ENCODE measurements at places on chromosomes 11 and 22.

DNA sequence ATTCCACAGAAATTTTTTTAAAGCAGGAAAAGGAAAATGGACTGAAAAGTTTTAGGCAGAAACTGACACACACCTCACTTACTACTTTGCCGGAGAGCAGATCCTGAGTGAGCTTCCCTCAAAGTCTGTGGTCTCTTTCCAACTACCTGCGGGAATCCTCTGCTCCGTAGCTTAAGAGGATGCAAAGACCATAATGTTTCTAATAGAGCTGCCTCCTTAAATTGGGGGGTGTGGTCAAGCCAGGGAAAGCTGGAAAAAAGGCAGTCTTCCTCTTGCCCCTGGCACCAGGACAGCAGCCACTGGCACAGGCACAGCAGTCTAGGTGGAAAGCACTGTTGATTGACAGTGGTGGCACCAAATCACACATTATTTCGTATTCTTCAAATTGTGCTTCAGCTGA lies at the start of gene ETS1:
Gene ETS1 (minus strand): TSS at position 144 of the 400 bp plus-strand sequence. CDS start 14,428 bp downstream, outside the sequence.
- no peak for DNase-seq

DNA sequence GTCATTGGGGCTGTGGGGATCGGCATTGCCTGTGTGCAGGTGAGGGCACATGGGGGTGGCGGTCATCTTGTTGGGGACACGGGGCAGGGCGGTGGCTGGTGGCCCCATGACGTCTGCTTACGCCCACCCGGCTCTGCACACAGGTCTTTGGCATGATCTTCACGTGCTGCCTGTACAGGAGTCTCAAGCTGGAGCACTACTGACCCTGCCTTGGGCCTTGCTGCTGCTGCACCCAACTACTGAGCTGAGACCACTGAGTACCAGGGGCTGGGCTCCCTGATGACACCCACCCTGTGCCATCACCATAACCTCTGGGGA lies 4.4 kb downstream of the POLR2L start:
- DNase-seq, result no peak

- no peak for DNase-seq
These were observed 16.1 kb downstream of the XRRA1 start for GRCh38 chr11:74932797-74933196.

DNA sequence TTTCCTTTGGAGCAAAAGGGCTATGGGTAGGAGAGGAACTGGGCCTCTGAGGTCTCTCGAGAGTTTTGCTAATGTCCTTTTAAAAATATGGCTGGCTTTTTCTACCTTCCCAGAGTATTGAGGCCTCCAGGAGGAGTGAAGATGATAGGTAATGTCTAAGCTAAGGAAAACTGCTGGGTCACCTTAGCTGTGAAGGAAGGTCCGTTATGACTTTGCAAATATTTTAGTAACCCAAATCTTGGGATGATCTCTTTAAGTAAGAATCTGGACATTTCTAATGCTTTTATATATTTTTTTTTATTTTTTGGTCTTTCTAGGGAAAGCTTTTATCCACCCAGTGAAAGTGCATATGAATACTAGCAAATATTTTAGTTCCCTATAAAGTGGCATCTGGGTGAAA lies 60.9 kb upstream of the SYN3 start:
- DNase-seq, result no peak

DNA sequence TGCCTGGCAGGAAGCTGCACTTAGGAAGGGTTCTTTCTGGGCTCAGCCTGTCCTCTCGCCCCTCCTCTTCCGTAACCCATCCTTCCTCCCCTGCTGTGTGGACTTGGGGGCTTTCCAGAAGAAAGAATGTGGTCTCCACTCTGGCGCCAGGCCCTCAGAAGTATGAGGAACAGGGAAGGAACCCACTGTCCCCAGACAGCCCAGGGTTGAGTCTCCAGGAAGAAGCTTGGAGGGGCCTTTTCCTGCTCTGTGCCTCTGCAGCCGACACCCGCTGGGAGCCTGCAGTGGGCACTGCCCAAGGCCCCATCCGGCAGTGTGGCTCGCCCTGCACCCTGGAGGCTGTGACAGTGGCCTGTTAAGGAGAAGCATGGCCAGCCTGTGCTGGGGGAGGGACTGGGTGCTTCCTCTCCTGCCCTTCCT lies 112.6 kb downstream of the ST3GAL4 start:
- DNase-seq, result no peak

DNA sequence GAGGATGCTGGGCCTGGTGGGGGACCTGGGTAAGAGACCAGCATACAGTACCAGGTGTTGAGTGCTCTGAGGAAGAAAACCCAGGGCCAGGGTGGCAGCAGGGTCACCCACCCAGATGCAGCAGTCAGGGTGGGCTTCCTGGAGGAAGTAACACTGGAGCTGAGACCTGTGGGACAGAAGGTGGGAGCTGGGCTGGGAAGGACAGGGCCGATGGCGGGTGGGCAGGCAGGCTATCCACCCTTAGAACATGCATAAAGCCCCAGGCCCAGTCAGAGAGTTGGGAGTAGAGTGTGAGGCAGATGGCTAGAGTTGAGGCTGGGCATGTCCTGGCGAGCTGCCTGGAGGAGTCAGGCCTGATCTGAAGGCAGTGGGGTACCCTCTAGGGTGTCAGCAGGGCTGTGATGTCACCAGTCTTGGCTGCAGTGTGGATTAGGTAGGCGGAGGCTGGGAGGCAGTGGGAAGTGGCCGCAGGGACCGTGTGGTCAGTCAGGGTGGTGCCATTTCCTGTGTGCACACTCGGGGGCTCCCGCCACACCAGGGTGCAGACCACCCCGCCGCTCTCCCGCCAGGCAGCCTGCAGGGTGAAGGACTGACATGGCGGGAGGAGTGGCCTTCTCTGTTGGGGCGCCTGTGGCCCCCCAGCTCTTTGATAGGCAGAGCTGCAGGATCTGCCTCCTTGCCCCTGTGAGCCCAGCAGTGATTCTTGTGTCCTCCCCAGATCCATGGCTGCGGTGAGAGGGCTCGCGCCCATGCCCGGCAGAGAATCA lies 35.3 kb downstream of the IGHMBP2 start:
- DNase-seq, result no peak

DNA sequence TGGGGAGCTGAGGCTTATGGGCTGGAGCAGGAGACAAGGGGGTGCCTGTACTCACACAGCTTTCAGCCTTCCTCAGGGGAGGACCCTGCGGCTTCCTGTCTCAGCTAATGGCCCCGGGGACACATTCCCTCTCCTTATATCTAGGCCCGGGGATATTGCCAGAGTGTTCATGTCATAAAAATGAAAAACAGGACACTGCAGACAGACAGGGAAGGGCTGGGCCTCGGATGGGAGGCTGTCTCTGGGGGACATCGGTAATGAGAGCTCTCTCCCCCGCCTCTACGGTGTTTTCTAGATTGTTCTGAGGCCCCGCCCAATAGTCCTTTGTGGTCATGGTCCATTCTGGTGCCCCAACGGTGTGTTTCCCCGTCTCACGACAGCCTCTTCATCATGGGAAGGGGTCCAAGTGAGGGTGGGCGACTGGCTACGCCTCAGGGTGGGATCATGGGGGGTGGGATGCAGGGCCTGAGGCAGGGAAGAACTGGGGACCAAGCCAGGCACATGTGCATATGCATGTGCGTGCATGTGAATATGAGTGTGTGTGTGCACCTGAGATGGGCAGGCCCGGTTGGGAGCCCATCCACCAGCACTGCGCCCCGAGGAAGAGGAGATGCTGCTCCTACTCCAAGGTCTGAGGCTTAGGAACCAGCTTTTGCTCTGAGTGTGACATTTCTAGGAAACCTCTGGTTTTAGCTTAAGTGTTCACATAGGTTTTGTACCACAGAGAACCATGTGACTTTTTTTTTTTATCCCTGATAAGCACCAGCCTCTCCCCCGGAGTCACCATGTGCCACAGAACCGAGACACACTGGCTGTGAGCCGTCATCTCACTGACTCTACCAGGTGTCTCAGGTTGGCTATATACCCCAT lies 5.3 kb downstream of the ARVCF start:
- DNase-seq, result no peak

DNA sequence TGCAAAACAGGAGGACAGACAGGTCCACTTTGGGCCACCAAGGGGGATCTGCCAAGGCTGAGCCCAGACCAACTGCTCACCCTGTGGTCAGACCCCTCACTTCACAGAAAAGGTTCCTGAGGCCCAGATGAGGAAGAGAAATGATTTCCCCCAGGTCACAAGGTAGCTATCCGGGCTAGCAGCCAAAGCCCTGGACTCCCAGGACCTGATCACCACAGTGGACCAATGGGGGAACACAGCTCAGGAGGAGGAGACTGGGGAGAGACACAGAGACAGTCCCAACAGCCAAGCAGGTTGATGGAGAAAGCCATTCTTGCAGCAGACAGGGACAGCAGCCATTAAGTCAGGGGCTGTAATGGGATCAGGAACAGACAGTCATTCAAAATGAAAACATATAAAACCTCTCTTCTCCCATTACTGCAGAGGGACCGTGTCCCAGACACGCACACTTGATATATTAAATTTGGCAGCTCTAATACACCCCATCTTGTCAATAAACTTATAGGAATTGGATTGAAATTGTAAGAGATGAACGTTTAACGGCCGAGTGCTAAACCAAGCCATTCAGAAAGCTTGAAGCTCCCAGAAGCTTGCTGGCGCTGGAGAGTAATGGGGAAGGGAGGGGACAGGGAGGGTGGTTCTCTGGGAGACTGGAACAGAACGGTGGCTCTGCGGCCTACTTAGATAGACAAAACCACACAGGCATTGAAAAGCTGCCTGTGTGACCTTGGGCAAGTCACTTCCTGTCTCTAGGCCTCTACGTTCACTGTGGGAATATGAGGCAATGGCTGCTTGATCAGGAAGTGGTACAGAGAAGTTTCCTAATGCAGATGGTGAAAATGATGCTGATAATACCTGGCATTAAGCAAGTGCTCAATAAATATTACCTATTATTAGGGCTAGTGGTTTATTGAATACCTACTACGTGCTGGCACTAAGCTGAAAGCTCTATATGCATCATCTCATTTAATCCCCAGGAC lies 16.0 kb downstream of the ZMAT5 start:
- DNase-seq, result no peak

DNA sequence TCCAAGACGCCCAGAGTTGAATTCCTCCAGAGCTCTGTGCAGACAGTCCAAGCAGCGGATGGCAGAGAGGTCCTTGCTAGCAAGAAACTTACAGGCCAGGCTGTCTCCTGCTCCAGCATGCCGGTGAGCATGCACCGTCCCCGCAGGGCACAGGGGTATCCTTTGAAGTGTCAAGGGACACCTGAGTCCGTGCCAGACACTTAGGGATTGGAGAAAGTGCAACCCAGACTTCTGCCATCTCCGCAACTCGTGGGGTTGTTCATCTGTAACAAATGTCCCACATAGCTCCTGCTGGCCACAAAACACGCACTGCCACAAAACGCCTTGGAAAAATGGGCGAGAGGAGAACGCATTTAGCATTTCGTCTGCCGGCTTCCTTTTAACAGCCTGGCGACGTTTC lies 13.3 kb downstream of the TSPO start:
- DNase-seq, result no peak

DNA sequence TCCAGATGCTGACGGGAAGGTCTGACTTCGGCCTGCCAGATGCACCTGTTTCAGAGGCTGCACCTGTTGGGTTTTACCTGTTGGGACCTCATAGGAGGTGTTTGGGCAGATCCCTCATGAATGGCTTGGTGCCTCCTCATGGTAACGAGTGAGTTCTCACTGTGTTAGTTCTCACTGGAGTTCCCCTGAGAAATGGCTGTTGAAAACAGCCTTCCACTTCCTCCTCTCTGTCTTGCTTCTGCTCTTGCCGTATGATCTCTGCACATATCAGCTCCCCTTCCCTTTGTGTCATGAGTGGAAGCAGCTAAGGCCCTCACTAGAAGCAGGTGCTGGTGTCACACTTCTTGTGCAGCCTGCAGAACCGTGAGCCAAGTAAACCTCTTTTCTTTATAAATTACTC lies 207.6 kb upstream of the SEZ6L start:
- DNase-seq, result no peak

DNA sequence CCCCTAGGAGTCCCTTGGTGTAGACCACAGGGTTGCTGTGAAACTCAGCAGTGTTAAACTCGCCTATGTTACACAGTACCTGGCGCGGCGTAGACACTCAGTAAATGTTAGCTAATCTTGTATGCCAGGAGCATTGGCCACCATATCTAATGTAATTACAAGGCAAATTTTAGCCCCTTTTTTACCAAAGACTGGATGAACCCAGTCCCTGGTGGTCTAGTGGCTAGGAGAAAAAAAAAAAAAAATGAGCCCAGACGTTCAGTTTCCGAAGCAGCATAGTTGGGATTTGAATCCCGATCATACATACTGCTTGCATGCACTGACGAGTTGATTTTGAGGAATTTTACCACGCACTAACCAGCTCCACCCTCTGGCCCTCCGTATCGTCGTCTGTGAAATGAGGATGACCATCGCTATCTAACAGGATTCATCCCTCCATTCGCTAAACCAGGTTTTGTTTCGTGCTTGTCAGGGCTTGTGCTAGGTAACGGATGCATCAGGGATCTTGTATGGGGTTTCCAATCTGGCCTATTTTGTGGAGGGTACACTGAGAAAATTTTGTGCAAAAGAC lies 688 bp downstream of the PTS start:
- DNase-seq, result no peak

DNA sequence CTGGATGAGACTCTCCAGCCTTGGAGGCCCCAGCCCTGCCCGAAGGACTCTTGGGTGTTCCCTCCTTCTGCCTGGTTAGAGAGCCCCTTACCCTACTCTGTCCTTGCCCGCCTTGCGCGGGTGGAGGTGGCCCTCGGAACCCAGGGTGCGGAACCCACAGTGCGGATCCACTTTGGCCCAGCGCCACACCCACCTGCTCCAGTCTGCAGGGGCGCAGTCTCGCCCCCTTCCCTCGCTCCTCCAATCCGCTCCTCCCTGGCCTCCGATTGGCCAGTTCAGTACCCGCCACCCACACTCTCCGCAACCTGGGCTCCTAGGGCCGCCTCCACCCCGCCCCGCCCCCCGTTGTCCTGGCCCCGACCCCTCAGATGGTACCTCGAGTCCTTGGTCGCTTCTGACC lies 2.4 kb downstream of the CAPN1 start:
- no peak for DNase-seq

DNA sequence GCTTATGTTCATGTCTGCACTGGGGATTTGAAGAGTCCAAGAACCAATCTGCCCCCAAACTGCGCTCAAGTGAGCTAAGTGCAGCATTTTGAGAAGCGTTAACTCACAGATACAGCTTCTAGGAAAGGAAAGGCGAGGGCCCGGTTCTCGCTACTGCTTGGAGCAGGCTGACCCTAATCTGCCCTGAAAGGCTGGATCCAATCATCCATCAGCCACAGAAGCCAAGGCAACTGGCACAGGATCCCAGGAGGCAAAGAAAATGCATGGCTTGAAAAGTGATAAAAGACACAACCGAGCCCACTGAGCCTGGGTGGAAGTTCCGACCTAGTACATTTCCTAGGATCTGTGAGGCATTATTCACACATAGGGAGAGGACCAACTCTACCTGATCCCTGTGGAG lies 174.8 kb downstream of the LARGE1 start:
- no peak for DNase-seq

DNA sequence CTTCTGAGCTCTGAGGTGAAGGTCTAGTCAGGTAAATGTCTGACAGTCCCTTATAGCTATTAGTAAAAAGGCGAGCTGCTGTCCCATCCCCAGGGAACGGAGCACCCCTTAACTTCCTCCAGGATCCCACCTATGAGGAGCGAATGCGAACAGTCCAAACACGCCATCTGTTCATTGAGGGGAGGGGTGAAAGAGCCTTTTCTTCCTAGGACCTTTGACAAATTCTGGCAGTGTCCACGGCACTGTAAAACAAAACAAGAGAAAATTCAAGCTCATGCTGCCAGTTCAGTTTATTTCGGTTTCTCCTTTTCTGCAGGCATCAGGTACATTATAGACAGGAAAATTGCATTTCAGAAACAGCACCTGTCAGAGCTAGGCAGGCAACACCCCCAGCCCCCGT lies 253.8 kb upstream of the CADM1 start:
- DNase-seq, result no peak

GRCh38 chr11:40338739-40339138 lies 1120.7 kb downstream of the LRRC4C start:
- DNase-seq, result no peak

Data from AG09309 (cell line).